ENCODE measurements at places on chromosomes 6 and 20.

- DNase-seq: no peak
Measured at GRCh38 chr6:20875369-20875963, 341.2 kb downstream of the CDKAL1 start.

GRCh38 chr6:72835749-72836148, 213.9 kb downstream of the KCNQ5 start:
- DNase-seq: no peak

DNA sequence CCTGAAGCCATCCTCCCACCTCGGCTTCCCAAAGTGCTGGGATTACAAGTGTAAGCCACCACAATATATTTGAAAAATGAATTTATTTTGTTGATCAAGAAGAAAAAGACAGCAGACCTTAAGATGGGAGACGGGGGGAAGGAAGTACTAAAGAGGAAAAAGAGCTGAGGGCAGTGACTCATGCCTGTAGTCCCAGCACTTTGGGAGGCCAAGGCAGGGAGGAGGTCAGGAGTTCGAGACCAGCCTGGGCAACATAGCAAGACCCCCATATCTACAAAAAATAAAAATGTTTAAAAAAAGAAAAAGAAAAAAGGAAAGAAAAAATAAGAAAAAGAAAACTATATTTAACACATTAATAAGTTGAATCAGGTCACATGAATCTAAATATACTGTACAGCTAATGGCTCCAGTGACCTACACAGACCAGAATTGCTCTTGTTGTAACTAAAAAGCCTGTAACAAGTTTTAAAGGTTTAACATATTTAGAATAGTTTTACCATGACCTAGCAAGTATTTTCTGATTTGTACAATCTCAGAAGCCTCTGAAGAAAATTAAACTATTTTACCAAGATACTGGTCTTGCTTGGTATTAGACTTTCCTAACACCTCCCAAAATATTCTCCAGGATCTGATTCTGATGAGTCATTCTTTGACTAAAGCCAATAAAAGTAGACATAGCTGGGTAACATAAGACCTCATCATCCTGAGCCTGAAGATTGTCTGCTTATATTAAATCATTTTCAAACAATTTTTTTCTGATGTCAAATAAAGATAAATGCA, 4.3 kb upstream of the AKIRIN2 start:
- no peak for DNase-seq

DNA sequence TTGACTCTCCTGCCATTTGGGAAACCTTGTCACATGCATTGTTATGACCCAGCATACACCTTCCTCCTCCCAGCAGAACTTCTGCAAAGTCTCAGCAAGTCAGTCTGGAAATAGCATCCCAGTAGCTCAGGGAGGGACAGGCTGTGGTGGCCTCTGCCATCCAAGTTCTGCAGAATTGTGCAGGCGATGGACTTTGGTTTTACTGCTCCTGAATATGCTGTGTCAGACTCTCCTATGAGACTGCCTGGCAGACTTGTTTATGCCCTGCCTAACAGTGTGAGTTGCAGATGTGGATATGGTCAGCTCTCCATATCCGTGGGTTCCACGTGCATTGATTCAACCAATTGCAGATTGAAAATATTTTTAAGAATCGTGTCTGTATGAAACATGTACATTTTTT, 52.8 kb downstream of the SNRNP48 start:
- DNase-seq: no peak

DNA sequence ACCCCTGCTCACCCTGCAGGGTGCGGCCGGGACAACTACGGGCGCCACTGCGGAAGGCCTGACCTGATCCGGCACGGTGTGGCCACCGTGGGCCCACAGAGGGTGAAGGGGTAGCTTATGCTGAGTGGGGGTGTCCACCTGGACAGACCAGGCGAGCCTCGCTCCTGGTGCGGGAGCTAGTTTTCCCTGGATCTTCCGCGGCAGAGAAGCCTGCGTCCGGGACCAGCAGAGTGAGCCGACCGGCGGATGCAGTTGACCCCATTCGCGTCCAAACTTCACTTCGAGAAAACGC, 38.2 kb downstream of the NCR2 start:
- no peak for DNase-seq

DNA sequence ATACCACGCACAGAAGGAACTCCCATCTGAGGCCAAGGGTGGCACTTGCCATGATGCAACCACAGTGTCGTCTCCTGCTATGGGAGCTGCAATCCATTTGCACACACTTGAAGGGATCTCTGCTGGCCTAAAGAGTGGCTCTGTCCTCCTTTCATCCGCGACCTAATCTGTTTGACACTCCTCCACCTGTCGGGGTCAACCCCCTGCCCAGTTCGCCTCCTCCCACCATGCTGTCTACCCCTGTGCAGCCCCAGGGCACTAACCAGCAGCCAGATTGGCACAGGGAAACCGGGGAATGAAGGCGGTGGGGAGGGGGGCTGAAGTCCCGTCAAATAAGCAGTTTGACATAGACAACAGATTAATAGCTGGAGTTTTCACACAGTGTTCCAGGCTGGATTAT, 58.1 kb upstream of the FOXQ1 start:
- DNase-seq: no peak

DNA sequence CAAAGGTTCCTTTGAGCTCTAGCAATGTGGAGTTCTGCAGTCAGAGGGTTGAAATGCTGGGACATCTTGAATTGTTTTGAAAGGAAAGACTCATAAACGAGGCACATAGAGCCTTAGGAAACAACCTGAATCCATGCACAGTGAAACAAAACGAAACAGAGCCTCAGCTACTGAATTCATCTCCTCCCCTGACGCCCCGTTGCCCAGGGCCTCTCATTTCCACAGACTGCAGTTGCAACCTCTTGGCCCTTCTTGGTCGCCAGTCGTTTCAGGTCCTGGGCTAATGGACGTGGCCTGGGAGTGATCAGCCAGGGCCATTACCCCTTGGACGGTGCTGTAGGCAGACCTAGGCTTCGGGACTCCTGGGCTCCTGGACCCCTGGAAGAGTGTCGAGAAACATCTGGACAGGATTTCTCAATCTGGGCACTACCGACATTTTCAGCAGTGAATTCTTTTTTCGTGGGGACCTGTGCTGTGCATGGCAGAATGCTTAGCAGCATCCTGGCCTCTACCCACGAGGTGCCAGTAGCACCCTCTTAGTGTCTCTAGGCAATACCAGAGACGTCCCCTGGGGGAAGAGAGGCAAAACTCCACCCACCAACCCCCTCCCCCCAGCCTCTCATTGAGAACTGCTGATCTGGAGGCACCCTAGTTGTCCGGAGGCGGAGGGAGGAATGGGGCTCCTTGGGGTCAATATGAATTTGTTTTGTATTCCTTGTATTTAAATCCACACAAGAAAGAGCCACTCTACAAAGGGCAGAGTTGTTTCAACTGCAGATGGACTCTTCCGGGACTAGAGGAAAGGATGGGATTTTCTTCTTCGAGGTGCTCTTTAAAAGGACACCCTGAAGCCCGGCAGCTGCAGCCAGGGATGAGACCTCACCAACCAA, 50.2 kb downstream of the TMEM242 start:
- no peak for DNase-seq

- DNase-seq: no peak
Measured at GRCh38 chr6:41578217-41579087, 32.3 kb downstream of the FOXP4 start.

- no peak for DNase-seq
Measured at GRCh38 chr6:157527471-157527907, 146.5 kb downstream of the ZDHHC14 start.

GRCh38 chr6:139711804-139712585, 337.5 kb upstream of the CITED2 start:
- DNase-seq: no peak

GRCh38 chr20:53263554-53264438, 291.6 kb downstream of the TSHZ2 start:
- no peak for DNase-seq

GRCh38 chr6:125193208-125193607, 39.6 kb downstream of the TPD52L1 start:
- DNase-seq: no peak

- DNase-seq: no peak
Measured at GRCh38 chr20:59603176-59603575, 1.2 kb upstream of the PHACTR3 start.

DNA sequence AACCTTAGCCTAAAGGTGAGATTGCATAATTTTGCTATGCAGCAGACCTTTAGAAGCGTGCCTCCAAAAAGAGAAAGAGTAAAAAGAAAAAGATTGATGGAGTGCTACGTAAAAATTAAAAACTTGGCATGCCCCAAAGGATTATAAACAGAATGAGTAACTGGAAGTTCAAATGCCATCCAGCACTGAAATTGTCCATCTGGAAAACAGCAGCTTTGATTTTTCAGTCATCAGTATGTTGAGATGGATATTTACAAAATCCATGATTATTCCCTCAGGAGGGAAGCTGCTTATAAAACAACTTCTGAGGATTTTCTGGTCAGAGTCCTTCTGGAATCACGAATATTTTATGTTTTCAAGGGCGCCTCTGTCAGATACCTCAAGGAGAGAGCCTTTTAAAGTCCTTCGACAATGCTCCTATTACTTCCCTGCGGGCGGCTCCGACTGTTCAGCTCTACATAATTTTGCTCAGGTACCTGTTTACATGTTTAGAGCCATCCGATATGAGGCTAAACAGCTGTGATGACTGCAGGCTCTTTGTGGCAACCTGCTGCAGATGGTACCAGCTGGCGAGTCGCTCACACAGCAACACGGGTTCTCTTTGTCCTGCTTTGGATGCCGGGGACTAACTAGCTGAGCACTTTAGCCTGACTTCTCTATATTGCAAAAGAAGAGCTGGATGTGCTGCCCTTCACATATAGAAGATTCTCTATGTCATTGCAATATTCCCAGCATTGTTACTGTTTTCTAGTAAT, 83.3 kb downstream of the RCAN2 start:
- DNase-seq: no peak

DNA sequence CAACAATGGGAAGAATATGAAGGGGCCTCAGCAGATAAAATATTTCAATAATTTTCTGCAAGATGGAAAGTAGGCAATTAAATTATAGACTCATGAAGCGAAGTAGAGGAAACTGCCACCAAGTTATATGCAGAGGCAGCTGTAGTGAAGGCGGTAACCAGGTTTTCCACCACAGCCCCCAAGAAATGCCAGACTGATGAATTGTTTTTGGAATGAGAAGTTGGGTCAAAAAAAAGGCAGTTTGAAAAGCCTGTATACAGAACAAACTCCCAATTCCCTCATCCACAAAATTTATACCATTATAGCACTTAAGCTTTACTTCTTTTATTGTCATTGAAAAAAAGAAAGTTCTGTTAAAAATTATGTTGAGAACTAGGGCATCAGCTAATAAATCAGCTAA, 45.3 kb downstream of the ELOVL4 start:
- no peak for DNase-seq

DNA sequence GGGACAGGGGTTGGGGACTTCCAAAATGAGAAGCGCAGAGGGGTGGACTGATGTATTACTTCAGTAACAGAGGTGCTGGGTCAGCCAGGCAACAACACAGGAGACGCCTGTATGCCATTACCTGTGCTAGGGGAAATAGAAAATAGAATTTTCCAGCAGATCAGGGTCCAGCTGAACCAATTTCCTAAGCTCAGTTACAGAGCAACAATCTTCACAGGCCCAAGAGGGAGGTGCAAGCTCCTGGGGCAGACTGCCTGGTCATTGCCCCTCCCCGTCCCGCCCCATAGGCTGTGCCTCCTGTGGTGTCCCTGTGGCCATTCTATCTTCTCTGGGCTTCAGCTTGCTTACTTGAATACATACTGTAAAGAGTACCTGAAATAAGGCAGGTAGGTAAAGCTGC, 3.7 kb downstream of the KCNK5 start:
- no peak for DNase-seq

DNA sequence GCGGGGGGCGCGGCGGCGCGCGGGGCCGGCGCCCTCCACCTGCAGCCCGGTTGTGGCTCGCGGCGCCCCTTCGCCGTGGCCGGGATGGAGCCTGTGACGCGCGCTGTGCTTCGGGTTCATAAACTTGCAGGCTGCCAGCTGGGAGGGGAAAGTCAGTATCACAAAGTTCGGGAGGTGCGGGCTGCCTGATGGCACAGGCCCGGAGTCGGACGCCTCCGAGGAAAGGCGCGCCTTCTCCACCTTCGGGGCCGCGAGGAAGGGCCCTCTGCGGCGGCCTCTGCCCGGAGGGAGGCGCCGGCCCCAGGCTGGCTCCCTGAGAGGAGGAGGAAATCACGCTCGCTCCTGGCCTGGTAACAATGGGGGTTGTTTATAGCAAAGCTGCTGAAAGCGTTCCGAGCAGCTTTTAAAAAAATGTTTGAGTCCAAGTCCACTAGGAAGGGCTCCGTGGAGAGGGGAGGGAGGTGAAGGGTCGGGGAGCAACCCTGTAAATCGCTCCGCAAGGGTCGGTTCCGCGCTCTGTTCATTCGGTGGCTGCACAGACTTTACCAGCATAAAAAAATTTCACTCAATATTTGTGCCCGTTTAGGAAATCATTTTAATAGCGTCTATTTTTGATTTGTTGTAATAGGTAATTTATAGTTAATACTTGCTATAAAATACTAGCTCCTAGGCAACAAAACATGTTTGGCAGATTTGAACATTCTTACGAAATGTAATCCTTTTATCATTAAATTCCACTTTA, 1.0 kb downstream of the AFDN start:
- no peak for DNase-seq

DNA sequence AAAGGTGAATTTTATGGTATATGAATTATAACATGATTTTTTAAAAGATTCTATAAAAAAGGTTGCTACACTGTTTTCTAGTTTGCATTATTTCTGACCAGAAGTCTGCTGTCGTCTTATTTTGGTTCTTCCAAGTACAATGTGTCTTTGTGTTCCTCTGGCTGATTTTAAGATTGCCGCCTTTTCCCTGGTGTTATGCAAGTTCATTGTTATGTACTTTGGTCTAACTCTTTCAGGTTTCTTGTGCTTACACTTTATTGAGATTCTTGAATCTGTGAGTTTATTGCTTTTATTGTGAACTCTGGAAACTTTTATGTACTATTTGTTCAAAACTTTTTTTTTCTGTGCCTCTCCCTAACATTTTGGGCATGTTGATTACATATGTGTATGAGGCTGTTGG, 109.8 kb downstream of the RFX6 start:
- no peak for DNase-seq

- DNase-seq: no peak
Measured at GRCh38 chr20:4905613-4906012, 95.7 kb downstream of the SLC23A2 start.

- DNase-seq: no peak
Measured at GRCh38 chr6:38724343-38724742, 9.2 kb downstream of the DNAH8 start.

DNA sequence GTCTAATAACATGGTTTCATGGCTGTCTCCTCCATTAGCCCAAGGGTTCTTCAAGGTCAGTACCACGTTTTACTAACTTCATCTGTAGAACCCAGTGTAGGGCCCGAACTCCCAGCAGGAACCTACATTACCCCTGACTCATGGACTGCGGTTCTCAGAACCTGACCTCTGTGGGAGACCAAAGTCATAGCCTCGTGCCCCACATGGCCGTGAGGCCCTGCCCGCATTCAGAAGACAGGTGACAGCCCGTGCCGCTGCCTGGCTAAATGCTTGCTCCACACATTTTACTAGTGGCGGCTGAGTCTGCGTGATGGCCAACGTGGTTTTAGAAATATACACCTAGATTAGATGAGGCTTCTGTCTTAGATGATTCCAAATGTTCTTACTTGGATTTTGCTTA, 94.9 kb downstream of the CDH4 start:
- DNase-seq: no peak

Data from cortex of kidney (tissue), 1 donor.